GM12878 (cell line): ENCODE measurements at places on chromosomes 4 and X. TPM values are rescaled to one million over a fixed set of nuclear protein-coding genes. Genes with fewer than 3 reads are reported as not detected.

CLNK gene
- total RNA-seq = 2.5 and 2.8 TPM in 2 replicates

- no peak for DNase-seq
These were observed 73.7 kb upstream of the ANK2 start for GRCh38 chr4:112975567-112976355.

- no peak for DNase-seq
These were observed 15.2 kb downstream of the HSD17B11 start for GRCh38 chr4:87375719-87376291.

- DNase-seq = peak; percentile 20
These were observed 113.0 kb downstream of the DTHD1 start for GRCh38 chr4:36394352-36394903.

DNA sequence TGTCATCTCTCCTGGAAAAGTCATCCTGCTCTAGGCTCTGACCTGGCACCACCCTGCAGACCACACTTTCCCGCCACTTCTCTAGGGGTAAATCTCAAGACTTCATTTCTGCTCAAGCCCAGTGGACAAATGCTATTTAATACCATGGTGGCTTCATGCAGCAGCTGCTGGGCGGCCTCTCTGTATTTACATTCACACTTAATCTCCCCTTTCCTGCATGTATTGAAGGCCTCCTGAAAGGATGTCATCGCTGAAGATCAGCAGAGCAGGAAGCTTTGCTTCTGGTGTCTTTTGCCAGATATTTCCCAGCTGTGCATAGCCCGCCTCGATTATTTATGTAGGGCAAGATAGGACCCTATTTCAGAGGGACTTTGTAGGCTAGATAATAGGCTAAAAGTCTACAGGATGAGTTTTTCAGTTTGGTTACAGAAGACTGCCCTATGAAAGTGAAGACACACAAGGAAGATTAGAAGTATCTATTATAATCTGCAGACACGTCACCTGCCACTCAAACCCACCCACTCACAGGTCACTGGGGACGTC, 17.2 kb downstream of the PROM1 start:
- no peak for DNase-seq

DNA sequence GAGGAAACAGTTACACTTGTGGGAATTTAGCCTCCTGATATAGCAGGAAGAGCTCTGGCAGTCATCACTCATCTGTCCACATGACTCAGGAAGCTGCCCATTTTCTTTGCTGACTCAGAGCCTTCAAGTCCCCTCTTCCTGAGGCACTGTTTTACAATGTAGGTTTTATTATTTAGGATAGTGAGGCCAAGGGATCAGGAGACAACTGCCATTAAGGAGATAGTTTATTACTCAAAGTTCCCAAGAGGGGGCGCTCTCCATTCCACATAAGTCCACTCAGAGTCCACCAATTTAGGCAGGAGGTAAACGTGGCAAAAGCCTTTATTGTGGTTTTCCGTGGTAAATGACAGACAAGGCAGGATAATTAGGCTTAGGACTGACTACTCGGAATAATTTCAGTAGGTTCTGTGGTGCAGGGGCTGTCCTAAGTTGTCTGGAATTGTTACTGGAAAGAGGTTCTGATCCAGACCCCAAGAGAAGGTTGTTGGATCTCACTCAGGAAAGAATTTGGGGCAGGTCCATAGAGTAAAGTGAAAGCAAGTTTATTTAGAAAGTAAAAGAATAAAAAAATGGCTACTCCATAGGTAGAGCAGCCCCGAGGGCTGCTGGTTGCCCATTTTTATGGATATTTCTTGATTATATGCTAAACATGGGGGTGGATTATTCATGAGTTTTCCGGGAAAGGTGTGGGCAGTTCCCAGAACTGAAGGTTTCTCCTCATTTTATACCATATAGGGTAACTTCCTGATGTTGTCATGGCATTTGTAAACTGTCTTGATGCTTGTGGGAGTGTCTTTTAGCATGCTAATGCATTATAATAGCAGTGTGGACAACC, 96.0 kb upstream of the RAB40AL start:
- no peak for DNase-seq
